ENCODE measurements at places on chromosomes 16 and 17.

- no peak for DNase-seq
These were observed 144.0 kb downstream of the MYO1D start for GRCh38 chr17:32732900-32733299.

- DNase-seq = no peak
These were observed 216.7 kb downstream of the C16orf95 start for GRCh38 chr16:87100306-87101058.

GRCh38 chr17:31274252-31274651 is 22.8 kb downstream of the OMG start:
- DNase-seq = no peak

DNA sequence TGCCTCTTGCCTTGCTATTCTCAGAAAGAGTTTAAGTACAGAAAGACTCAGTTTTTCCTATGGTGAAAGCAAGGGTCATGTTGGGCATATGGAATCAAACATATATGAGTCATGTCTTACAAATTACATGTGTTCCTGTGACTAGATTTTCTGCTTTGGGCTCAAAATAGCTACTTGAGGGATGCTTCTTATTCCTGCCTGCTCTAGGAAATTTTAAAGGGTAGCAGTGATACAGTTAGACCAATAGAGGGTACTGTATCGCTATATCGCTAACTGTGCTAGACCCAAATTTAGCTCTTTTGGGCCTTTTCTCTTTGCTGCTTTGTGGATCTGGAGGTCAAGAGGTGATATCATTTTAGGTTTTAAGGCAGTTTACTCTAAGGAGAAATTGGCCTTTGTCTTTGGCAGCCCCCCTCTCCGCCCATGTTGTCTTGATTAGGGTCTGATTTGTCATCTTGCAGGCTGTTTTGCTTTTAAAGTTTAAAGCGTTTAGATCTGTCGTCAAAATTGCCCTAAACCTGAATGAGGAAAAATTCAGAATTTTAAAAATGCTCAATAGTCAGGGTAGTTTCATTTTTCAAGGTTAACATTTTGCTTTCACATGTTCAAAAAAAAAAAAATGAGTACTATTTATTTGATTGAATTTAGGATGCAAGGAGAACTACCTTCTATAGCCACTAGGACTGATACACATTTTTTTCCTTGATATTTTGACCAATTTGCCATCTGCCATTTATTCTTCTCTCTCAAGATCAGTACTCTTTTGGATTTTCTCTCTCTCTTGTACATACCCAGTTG is 8.8 kb downstream of the NFATC3 start:
- DNase-seq = no peak

GRCh38 chr17:10429421-10430045 is 7.8 kb upstream of the MYH8 start:
- DNase-seq = no peak

DNA sequence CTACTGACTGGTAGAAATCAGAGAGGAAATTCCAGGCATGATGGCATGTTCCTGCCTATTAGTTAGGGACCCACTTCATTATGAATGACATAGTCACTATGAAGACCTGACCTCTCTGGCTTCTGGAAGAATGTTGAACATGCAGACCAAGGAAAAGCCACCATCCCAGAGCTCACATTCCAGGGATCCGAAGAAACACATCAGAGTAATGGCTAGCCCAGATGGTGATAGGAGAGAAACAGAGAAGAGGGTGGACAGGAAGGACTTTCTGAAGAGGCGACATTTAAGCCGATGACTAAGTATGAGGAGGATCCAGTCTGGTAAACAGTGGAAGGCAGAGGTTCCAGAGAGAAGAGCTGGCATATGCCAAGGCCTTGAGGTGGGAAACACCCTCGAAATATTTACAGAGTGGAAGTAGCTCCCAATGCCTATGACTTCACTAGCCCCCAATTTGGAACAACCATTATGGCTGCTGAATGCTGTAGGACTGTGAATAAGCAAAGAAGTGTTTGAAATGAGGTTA is 216.2 kb downstream of the RBFOX1 start:
- DNase-seq = no peak

GRCh38 chr17:1977583-1978395 is 47.3 kb downstream of the RTN4RL1 start:
- DNase-seq = no peak

GRCh38 chr17:49515196-49515770 is 20.2 kb downstream of the NGFR start:
- no peak for DNase-seq

- DNase-seq = no peak
These were observed 11.3 kb upstream of the PRR29 start for GRCh38 chr17:63986821-63987220.

DNA sequence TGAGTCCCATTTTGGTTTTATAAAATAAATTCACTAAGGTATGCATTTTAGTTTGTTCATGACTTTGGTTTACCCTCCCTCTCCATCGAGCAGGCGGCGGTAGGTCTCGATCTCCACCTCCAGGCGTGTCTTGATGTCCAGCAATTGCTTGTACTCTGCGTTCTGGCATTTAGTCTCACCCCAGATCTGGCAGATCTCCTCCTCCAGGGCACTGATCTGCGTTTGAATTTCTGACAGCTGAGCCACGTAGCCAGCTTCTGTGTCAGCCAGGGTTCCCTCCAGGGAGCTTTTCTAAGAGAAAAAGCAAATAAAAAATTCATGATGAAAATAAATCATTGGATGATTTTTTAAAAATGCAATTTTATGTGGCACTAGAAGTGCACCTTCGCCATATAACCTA is 4.2 kb downstream of the KRT24 start:
- no peak for DNase-seq

- no peak for DNase-seq
These were observed 804 bp downstream of the CRYM start for GRCh38 chr16:21277045-21277926.

DNA sequence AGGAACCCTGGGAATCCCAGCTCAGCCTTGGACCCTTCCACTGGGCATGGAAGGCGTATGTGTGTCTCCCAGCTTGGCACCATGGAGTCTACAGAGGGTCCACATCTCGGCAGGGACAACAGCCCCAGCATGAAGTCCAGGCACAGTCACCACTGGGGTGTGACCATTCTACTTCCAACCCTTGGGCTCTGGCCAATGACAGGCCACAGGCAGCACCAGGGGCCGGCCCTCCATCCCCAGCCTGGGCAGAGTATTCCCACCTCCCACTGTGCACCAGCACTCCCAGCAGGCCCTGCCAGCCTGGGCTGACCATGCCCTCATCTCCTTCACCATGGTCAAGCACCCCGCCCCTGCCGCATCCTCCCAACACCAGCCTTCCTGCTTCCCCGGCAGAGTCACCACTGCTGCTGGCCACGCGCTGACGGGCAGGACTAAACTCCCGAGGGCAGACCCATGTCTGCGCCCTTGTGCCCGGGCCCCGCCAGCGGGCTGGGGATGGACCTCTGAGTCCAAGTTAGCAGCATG is 9.5 kb upstream of the PPP1R27 start:
- no peak for DNase-seq

- no peak for DNase-seq
These were observed 28.7 kb downstream of the RPH3AL start for GRCh38 chr17:323721-324571.
